MV-4-11 (cell line): ENCODE measurements at places on chromosomes 7 and 10.
A peak's percentile ranks its signal among the peaks of the same experiment; 100 is the strongest.

GRCh38 chr7:69743436-69743835, 145.2 kb downstream of the AUTS2 start:
- DNase-seq, result no peak

DNA sequence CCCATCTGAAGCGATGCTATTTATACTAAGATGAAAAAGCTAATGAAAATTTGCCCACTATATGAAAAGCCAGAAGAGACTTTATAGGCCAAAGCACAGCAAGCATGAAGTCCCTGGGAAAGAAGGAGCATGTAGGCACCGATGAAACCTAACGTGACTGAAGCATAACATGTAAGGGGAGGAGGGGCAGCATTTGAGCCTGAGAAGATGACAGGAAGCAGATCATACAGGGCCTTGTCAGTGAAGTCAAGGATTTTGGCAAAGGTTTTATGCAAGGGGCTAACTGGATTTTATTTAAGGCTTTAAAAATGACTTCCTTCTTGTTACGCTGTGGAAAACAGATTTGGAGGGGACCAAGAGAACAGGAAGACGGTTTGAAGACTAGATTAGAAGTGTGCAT, 744.0 kb downstream of the PHTF2 start:
- no peak for DNase-seq

- no peak for DNase-seq
These were observed 141.3 kb upstream of the VKORC1L1 start for GRCh38 chr7:65731562-65732035.

DNA sequence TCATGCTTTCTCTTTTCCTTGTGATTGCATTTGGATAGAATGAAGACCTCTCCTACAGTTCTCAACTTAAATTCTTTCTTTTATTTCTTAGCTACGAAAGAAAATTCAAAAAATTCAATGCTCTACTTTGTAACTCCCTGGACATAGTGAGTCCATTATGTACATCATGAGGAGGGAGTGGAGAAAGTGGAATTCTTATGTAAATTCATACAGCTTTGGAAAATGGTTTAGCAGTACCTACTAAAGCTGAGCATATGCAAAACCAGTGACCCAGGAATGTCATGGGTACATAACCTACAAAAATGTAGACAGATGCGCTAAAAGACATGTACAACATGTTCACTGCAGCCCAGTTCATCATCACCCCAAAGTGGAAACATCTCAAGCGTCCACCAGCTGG, 8.8 kb upstream of the PRKCQ start:
- DNase-seq, result no peak

GRCh38 chr10:125144693-125145623, 15.4 kb downstream of the CTBP2 start:
- DNase-seq, result peak; percentile 30

DNA sequence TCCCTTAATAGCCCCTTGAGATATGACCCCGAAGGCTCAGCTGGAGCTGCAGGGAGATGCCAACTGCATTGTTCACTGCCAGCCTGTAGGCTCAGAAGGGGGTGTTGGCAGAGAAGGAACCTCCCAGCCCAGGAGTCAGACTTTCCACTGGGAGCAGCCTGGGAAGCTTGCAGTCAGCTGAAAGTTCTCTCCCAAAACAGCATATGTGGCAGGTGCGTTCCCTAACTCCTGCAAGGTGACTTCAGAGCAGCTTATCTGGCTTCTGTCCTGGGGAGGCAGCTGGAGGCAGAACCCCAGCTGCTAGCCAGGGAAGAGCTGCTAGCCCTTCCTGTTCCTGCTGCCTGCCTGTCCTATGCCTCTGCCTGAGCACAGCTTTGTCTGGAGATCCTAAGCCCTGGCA, 8.1 kb downstream of the SFTPA2 start:
- no peak for DNase-seq

DNA sequence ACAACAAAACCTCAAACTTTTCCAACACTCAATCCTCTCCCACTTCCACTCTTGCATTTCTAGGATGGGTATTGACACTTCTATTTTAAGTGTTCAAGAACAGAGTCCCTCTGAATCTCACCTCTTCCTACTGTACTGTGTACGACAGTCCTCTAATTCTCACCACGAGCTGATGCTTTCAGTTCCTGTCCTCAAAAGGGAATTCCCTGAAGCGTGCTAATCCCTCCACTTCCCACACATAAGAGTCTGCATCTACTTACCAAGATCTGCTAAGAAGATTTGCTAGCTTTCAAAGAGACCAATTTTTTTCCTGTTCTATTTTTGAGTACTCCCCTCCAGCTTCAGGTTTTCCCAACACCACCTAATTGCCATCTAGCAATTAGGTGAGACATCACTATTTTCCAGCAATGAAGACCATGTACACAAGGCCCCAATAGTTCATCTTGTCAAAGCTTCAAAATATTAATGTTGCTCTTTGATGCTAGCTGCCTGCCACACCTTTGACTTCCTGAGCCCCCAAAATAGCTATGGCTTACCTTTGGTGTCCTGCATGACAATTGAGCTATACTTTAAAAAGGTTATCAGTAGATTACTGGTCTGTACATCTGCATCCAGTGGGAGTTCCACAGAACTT, 54.4 kb downstream of the ARMH3 start:
- DNase-seq, result peak; percentile 83

GRCh38 chr10:123134343-123134914, 1.3 kb upstream of the HMX3 start:
- no peak for DNase-seq

GRCh38 chr7:47047384-47047783, 534.5 kb downstream of the TNS3 start:
- no peak for DNase-seq

GRCh38 chr10:60803433-60803832, 25.2 kb downstream of the CDK1 start:
- DNase-seq, result peak; percentile 84

DNA sequence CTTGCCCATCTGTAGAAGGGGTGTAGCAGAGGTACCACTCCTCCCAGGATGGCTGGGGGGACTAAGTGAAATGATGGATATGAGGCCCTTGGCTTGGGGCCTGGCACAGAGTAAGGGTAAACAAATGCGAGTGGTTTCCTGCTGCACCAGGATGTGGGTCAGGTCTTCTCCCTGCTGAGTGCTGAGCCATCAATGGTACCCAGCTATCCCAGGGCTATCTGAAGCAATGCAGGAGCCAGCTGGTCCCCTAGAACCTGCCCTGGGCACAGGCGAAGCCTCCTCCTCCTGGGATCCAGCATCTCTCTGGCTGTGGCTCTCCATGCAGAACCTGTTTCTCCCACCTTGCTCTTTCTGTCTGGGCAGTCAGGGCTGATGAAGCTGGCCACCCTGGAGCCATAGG, 20.9 kb upstream of the GOLGA7B start:
- no peak for DNase-seq

- DNase-seq, result no peak
These were observed 3.7 kb upstream of the MCU start for GRCh38 chr10:72688208-72688651.

DNA sequence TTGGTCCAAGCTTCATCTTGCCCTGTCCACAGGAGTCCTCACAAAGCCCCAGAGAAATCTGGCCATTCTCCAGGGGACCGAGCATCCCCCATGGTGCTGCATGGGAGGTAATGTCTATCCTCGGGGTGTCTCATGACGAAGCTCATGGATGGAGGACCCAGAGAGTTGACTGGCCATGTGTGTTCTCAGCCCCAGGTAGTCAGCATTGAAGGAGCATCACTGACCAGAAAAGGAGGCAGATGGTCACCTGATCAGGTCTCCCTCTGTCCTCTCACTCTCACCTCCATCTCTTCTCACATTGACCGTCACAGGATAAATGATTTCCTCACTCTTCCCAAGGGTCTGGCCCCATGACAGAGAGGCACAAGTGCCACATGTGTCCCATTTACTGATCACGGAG, 33.4 kb upstream of the GDF10 start:
- DNase-seq, result no peak

DNA sequence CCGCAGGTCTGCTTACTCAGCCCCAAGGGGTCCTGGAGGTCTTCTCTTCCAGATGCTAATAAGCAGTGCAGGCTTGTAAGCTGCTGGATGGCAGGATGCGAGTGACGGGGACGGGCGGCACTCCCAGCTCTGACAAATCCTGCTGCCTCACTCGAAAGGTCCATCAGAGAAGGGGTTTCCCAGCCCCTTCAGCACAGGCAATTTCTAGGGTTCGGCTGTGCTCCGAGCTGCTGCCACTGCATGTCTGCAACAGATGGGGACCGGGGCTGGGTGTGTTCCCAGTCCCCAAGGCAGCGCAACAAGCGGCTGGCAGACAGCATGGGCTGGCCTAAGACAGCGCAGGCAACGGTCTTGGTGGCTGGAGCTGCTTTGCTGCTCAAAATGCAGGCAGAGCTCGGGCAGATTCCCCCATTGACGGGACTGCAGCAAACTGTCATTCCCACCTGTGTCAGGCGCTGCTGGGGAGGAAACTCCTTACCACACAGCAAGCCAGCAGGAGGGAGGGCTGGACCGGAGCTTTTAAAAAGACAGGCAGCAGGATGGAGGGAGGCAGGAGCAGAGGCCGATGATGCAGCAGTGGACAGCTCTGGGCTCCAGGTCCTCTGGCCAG, 62.4 kb downstream of the PRKAG2 start:
- no peak for DNase-seq

DNA sequence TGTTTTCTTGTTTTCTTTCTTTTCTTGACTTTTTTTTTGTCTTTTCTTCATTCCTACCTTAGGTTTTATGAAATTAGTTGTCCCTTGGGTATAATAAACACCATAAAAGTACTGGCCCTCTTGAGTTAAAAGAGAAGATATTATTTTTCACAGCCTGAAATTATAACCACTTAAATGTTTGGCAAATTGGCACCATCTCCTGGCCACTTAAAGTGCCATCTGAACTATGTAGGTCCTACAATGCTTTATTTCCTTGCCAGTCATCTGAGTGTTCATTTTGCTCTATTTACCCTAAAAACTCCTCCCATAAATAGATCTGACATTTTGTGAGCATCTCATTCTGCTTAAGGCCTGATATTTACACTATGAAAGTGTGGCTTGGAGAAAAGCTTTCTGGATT, 98.9 kb upstream of the PRKCQ start:
- DNase-seq, result no peak

DNA sequence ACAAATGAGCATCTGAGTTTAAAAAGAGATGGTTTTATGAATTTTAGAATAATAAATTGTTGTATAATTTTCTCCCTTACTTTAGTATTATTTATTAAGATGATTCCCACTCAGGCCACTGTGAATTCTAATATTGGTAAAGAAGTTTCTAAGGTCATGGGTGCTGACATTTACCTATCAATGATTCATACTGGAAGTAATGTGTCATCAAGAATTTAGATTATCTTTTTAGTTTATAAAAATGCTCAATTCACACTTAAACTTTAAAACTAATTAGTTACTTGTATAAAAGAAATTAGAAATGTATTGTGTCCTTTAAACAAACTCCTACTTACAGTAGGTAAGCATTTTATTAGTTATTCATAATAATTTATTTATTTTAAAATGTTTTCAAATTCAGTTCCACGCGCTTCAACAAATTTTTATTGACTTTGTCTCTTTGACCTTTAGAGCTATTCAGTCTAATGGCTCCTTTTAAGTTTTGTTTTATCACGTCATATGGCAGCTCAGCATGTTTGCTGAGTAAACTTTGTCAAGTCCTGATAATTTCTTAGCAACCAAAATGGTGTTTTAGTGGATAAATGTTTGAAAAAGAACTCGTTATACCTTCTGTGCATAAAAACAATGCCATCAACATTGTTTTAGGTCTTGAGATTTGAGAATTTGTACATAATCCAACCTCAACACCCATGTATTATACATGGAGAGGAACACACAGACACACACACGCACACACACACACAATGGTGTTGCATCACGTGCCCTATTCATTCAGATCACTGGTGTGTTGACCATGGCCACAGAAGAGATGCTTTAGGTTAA, 15.1 kb upstream of the MRC1 start:
- no peak for DNase-seq

DNA sequence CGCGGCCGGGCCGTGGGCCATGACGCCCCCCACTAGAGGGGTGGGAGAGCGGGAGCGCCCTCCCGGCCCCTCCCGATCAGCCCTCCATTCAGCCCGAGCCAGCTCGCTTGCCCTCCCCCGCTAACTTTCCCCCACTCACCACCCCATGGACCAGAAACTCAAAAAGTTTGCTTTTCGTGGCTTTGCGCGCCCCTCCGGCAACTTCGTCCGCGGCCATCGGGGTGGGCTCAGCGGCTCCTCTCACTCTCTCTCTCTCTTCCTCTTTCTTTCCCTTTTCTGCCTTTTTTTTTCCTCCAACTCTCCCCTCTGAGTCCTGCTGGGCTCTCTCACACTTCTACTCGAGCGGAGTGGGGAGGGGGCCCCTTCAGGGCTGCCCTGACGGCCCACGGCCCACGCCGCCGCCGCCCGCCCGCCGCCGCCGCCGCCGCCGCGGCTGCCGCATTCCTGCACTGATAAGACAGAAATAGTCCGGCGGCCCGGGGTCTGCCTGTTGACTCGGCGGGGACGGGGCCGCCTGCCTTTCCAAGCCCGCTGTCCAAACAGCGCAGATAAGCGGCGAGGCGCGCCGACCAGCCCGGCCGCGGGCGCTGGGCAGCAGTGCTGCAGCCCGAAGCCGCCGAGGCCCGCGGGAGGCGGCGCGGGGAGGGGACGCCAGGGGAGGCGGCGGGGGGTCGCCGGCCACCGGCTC, at the start of gene SMARCD3:
SMARCD3 (minus strand) TSS at position 349 of the 688 bp plus-strand sequence; CDS start at position 217, 132 bp downstream.
- no peak for DNase-seq

DNA sequence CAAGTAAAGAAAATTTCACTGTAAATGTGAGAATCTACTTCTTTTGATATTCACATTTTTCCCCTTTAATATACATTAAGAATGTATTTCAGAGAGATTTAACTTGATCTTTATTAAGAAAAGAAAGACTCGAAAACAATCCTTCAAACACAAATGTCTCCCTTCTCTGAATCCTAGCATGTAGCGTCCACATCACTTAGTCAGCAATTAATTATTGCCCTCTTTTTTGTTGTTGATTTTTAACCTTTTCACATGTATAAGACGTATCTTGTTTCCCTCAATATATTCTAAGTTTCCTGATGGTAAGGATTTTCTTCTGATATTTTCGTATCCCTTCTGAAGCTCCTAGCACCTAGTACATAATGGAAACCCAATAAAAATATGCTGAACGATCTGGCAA, 6.6 kb downstream of the PDE1C start:
- DNase-seq, result no peak

DNA sequence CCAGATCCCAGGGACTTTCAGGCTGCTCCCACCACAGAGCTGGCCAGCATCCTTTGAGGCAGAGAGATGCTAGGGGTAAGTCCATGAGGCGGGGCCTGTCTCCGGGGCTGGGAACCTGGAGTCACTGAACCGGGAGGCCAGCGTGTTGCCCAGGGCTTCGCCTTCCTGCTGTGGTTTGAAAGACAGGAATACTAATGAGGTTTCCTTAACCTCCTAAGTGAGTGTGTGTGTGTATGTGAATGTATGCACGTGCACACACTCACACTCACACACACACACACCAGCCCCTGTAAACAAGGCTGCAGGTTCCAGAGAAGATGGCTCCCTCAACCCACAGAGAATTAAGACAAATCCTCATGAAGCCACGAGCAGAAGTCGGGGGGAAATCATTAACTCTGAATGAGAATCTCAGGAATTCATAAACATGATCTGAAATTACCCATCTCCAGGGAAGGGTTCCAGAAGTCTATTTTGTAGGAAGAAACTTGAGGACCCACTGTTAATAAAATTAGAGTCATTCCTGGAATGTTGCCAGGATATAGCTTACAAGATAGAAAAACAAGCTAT, 20.3 kb upstream of the PFKP start:
- no peak for DNase-seq

GRCh38 chr10:5440206-5440605, 27.8 kb downstream of the NET1 start:
- peak; percentile 77 for DNase-seq

- no peak for DNase-seq
These were observed 6.9 kb upstream of the H2AZ2 start for GRCh38 chr7:44854644-44855364.
